ENCODE measurements at places on chromosomes 4 and X.

DNA sequence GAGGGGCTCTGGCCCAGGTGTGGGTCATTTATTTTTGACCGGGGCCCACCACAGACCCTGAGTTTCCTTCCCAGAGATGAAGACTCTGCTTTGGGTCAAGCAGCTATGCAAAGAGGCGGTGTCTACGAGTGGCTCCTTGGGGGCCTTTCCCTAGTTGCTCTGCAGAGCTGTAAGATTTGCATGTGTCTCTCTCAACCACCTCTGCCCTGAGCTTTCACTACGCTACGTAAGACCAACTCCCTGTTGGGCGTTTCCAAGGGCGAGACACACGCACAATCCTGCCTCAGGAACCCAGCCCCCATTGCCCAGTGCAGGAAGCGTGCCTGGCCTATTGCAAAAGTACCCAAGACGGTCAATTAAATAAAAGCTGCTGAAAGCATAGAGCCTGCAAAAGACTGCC, 10.0 kb upstream of the ANOS1 start:
- DNase-seq = no peak

GRCh38 chrX:19904778-19905367, 17.5 kb upstream of the SH3KBP1 start:
- DNase-seq = peak; percentile 56

GRCh38 chrX:8755116-8755515, 23.2 kb upstream of the ANOS1 start:
- no peak for DNase-seq

DNA sequence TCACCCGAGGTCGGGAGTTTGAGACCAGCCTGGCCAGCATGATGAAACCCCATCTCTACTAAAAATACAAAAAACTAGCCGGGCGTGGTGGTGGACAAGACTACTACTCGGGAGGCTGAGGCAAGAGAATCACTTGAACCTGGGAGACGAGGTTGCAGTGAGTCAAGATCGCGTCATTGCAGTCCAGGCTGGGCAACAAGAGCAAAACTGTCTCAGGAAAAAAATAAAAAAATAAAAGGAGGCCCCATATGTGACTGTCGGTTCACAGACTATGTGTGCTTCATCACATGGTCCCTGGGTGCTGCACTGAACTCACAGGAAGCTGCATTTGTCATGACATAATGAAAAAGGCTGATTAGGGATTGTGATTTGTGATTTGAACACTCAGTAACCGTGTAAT, 6.4 kb downstream of the TRIML1 start:
- no peak for DNase-seq

DNA sequence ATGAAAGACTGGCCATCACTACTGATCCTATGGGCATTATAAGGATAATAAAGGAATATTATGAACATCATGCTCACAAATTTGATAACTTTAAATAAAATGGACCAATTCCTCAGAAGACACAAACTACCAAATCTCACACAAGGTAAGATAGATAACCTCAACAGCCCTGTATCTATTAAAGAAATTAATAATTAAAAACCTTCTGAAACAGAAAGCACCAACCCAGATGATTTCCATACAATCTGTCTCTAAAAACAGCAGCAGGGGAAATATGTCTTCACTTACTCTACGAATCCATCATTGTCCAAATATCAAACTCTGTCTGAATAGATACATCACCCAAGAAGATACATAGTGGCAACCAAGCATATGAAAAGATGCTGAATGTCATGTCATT, 55.2 kb downstream of the LCORL start:
- DNase-seq = no peak

- no peak for DNase-seq
Measured at GRCh38 chr4:149961876-149962597, 116.2 kb upstream of the DCLK2 start.

DNA sequence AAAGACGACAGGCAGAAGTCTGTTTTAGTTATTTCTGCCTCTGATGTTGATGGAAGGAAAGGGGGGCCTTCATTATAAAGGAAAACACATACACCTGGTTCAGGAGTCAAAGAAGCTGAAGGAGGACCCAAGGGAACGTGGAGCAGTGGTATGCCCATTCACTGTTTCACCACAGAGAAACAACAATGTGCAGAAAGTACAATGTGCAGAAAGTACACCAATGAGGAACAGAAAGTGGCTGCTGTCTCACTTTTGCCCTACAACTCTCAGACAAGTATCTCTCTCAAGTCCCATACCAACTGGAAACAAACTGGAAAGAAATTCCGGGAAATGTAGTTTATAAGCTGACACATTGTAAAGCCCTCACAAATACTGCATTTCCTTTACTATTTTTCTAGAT, 564.5 kb downstream of the TRAM1L1 start:
- no peak for DNase-seq

DNA sequence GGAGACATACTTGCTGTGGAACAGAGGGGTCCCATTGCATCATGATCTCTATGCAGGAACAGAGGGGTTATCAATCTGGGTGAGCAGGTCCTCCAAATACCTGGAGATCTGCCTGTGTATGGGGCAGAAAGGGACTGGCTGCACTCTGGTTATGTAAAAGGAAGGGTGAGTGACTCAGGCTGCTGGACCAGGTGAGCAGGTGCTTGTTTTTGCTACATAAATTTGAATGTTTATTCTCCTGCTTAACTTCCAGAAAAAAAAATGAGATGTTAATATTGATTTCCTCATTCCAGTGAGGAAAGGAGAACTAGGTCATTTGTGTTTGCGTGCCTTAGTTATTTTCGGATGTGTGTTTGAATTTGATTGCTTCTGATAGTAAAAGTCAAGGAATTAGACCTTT, 225.8 kb upstream of the TRAM1L1 start:
- DNase-seq = no peak

DNA sequence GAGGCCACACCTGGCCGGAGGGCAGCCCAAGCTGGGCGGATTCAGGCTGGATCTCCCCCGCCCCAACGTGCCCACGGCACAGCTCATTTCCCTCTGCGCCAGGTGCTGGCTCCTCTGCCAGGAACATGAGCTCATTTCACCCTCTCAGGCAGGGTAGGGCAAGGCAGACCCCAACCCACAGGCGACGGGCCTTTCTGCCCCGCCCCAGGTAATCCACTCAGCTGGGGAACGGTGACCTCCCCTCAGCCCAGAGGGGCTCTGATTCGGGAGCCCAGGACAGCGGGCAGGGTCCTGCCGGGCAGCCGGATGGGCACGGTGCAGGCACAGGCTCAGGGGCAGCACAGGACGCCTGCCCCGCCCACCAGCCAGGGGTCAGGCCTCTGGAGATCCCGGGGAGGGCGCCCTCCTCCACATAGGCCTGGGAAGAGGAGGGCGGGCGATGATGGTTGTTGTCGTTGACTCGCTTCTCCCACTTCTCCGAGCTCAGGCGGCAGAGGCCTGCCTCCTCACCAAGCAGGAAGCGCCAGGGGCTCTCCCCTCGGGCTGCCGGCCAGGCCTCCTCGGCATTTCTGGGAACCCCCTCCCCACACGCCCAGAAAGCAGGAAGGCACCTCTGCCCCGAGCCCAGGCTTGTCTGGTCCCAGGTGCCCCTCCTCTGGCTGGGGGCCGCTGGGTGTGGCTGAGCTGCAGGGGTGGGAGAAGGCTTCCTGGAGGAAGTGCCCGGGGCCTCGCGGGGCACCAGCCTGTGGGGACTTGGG, 31.1 kb downstream of the TACC3 start:
- no peak for DNase-seq

DNA sequence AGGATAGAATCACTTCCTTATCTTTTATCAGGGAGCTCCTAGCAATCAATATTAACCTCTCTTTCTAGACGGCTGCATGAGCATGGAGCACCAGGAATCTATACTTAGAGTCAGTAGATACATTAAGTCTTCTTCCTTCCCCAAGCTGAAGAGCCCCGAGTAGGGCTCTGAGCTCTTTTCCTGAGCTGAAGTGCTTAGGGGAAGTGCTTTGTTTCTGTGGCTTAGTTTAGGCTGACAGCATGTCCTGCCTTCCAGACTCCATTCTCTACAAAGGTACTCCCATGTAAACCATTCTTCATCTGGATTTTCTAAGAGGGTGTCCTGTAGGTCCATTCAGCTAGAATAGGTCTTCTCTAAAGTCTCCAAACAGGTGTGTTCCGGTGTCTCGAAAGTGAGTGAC, 127.5 kb upstream of the AFF2 start:
- DNase-seq = no peak

DNA sequence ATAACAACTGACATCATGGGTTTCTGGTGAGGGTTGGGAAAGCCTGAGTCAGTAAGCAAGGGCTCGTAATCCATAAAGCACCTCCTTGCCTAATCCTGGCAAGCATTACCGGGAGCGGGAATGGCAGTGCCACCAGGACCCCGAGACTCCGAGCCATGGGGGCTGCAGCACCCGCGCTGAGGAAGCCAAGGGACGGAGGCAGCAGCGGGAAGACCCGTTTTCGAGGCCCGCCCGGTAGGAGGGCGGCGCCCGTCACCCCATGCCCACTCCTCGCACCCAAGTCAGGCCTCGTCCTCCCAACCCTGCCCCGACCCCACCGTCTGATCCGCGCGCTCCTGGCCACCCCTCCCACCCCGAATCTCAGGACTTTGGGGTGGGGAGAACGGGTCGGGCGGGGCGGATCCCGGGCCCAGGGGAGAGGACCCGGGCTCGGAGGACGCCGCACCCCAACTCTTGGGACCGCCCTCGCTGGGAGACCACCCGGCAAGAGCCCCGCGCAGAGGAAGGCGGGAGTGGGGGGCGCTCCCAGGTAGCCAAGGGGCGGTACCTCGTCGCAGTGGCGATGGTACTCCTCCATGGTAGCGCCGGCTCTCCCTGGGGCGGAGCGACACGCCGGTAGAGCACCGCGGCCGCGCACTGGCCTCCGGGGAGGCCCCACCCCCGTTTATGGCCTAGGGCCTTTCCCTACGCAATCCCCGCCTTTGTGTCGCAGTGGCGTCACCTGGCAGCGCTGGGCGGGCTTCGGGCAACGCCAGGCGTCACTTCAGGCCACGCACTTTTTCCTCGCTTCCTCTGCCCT, at the start of gene DYNLT3:
Gene DYNLT3 (minus strand): TSS at position 638 of the 799 bp plus-strand sequence. CDS start 61 bp downstream, at position 577.
- DNase-seq = peak; percentile 74

DNA sequence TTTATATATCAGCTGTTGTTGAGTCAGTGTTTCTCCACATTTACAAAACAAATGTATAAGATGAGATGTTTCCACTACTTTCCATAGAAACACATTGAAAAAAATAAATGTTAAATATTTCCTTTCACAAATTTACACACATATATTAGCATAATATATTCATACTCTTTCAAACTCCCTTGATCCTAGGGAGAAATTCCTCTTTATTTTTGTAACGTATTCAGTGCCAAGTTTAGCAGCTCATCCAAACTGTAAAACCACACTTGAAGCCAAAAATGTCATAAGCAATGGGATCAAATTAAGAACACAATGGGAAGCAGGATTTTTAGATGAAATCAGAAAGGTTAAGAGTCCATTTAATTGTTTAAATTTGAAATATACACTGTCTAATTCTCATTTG, 381.1 kb upstream of the MAD2L1 start:
- no peak for DNase-seq

DNA sequence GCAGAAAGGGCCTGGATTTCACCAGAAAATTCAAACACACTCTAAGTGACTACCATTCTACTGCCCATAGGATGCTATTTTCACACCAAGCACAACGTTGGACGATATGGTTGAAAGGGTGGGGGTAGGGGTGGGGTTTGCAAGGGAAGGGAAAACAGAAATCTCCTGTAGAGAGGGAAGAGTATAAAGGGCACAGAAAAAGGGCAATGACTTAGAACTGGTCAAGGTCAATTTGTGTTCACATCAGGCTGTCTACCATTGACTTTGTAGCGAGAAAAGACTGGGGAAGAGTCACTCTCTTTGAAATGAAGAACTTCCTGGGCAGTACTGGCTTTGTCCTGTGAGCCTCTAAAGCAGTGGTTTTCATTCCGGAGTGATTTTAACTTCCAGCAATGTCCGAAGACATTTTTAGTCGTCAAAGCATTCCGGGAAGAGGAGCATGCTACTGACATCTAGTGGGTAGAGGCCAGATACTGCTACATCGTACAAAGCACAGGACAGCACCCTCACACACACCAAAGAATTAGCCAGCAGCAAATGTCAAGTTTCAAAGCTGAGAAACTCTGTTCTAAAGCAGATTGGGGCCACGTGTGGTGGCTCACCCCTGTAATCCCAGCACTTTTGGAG, 48.4 kb upstream of the SLC7A3 start:
- no peak for DNase-seq

DNA sequence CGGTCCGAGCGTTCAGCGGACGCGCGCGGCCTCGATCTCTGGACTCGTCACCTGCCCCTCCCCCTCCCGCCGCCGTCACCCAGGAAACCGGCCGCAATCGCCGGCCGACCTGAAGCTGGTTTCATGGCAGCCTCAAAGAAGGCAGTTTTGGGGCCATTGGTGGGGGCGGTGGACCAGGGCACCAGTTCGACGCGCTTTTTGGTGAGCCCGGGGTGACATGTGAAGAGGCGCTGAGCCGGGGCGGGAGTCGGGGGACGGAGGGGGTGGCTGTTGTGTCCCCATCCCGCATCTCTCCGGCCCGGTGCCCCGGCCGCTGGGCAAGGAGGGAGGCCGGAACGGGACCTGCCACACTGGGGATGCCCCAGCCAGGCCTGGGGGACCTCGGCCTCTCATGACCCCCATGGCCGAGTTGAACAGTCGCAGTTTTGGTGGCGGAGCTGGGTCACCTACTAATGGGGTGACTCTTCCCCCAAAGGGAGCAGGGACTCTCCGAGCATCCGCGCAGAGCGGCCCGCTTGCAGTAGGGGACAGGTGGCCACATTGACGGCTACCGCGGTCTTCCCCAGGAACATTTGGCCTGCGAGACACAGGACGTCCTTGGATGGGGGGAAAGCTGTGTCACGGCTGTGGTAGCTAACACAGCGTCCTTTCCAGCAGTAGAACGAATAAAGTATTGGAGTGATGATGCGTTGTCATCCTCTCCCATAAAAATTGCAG, at the start of gene GK:
Gene GK (plus strand): TSS at position 9 of the 717 bp plus-strand sequence. CDS start 115 bp downstream, at position 124.
- no peak for DNase-seq

- DNase-seq = no peak
Measured at GRCh38 chr4:37735578-37735977, 49.4 kb upstream of the RELL1 start.

GRCh38 chr4:169070071-169070894, 60.2 kb upstream of the CBR4 start:
- DNase-seq = no peak

DNA sequence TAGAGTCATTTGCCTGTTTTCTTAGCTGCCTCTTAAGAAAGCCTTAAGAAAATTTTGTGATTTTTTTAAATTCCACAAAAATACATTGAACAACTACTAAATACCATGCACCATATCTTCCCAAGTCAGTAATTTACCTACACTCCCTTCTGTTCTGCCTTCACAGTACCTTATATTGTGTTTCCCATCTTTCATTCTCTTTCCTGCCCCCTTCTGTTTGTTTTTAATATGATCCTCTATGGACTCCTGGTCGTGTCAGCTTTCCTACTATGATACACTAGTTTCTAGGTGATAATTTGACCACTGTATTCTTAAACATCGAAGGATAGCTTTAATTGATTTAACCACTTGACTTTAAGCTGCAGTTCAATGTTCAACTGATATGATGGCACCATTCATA, 297.7 kb upstream of the HAND2 start:
- DNase-seq = no peak

GRCh38 chrX:103215425-103215991, 600 bp downstream of the BEX4 start:
- peak; percentile 18 for DNase-seq

- no peak for DNase-seq
Measured at GRCh38 chr4:62901101-62901500, 1508.1 kb downstream of the TECRL start.

Data from CD4-positive, alpha-beta T cell treated with Interleukin-4 for 4 hours (primary cell).